Activated CD4-positive, alpha-beta T cell treated with anti-CD3 and anti-CD28 coated beads, Interleukin-2, Interleukin-6, amounts not matched to agents 100 ng/mL and 50 ng/mL, durations not matched to agents 16 hours and 8 hours (primary cell): ENCODE measurements at places on chromosomes 13 and 19.

DNA sequence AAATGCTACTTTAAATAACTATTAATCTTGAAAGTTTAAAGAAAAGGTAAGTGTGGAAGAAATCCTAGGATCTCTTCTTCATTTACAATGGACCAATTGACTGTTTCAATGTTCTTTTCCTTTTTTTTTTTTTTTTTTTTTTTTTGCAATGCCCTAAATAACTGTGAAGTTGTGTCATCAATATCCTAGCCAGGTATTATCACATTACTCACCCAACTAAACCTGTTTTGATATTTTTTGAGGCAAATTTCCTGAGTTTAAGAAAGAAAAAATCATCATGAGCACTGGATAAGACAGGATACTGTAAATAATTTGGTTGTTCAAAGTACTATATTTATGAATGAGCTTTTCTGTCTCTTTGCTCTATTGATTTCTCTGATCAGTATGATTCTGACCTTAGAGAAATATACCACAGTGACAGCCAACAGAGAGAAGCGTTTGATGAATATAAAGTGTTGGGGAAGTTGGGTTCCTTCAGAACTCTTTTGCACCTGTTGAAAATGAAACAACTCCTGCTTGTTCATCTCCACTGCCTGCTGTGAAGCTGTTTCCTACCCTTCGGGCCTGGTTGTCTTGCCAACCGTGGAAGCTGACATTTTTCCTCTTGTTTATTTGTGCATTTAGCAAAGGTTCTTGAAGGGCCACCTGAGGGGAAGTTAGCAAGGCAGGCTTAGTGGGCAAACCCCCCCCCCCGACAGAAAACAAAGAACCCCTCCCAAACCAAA, 1220.5 kb upstream of the SLC10A2 start:
- no peak for DNase-seq

GRCh38 chr19:39264306-39265290, 3.6 kb upstream of the IFNL2 start:
- DNase-seq: no peak

DNA sequence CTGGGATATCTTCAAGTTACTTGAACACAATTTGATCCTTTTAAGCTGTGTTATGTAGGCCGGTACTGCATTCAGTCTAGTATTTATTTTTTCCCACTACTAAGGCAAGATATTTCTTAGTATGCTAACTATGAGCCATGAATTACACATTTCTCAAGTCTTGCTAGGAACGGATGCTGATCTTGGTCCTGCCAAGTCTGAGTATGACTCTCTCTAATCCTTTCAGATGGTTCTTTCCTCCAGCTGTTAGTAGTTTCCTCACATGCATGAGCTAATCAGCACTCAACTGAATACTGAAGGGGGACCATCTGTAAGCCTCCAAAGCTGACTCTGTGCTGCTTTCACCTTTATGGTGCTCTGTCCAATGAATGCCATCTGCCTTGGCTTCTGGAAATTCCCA, 460.3 kb downstream of the KCTD12 start:
- DNase-seq: no peak

DNA sequence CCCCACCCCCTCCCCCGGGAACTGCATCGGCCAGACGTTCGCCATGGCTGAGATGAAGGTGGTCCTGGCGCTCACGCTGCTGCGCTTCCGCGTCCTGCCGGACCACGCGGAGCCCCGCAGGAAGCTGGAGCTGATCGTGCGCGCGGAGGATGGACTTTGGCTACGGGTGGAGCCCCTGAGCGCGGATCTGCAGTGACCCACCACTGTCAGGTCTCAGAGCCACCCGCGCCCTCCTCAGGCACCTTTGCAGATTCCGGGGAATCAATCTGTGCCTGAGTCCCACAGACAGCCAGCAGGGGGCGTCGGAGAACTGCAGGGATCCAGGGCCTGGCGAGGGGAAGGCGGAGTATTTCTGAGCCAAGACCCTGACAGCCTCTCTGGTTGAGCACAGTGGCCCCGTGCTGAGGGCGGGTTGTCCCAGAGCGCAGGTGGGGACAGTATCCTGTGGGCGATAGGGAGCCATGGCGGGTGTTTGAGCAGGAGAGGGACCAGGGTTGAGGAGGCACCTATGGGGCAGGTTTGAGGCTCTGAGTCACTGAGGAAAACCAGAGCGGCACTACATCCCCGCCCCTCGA, 30.4 kb upstream of the CYP4F8 start:
- DNase-seq: peak; percentile 88

- no peak for DNase-seq
These were observed 643.6 kb downstream of the PCDH9 start for GRCh38 chr13:66586489-66586888.

DNA sequence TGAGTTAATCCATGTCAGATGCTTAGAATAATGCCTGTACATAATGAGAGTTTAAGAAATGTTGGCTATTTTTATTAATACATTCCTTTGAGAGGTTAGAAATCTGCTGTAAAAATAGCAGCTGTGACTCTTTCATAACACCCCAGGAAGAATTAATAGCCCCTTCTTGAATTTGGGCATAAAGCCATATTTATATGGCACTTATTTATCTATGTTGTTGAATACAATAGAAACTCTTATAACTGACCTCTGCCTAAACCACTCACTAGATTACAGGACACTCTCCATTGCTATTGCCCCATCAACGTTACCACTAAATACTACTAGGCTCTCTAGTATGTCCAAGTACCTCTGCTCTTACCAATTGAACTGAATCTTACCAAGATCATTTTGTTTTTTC, 16.3 kb downstream of the NEK5 start:
- DNase-seq: no peak

GRCh38 chr13:47100214-47100853, 203.5 kb upstream of the HTR2A start:
- DNase-seq: no peak

DNA sequence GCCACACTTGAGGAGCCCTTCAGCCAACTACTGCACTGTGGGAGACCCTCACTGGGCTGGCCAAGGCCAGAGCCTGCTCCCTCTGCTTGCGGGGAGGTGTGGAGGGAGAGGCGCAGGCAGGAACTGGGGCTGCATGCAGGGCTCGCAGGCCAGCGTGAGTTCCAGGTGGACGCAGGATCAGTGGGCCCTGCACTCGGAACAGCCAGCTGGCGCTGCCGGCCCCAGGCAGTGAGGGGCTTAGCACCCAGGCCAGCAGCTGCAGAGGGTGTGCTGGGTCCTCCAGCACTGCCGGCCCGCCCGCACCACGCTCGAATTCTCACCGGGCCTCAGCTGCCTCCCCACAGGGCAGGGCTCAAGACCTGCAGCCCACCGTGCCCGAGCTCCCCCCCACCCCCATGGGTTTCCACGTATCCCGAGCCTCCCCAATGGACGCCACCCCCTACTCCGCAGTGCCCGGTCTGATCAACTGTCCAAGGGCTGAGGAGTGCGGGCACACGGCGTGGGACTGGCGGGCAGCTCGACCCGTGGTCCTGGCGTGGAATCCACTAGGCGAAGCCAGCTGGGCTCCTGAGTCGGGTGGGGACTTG, 1293.8 kb upstream of the PCDH9 start:
- DNase-seq: no peak

DNA sequence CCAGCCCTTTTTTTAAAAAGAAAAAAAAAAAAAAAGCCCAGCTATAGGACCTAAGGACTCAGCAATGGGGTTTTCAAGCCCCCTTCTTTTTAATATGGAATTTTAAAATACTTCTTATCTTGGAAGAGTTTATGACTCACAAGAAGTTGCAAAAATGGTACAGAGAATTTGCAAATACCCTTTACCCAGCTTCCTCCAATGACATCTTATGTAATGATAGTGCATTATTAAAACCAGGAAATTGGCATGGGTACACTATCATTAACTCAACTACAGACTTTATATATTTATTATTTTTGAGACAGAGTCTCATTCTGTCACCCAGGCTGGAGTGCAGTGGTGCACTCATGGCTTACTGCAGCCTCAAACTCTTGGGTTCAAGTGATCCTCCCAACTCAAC, 16.1 kb downstream of the TMEM38A start:
- DNase-seq: no peak

DNA sequence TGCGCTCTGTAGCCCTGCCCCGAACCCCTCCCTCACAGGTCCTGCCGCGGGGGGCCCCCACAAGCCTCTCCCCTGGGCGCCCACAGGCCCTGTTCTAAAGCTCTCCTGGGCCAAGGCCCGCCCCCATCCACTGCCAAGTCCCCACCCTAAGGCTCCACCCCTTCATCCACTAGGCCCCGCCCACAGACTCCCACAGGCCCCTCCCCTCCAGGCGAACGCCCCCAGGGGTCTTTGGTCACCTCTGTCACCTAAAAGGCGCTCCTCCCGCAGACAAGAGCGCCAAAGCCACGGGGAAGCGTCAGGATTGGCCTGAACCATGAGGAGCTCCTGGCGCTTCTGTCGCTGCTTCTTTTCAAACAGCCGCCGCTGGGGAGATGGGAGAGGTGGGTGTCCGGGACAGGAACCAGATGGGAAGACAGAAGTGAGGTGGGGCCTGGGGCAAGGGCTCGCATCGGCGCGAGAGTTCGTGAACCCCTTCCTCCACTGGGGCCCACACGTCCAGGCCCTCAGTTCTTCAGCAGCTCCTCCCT, 2.3 kb downstream of the TULP2 start:
- peak; percentile 76 for DNase-seq

DNA sequence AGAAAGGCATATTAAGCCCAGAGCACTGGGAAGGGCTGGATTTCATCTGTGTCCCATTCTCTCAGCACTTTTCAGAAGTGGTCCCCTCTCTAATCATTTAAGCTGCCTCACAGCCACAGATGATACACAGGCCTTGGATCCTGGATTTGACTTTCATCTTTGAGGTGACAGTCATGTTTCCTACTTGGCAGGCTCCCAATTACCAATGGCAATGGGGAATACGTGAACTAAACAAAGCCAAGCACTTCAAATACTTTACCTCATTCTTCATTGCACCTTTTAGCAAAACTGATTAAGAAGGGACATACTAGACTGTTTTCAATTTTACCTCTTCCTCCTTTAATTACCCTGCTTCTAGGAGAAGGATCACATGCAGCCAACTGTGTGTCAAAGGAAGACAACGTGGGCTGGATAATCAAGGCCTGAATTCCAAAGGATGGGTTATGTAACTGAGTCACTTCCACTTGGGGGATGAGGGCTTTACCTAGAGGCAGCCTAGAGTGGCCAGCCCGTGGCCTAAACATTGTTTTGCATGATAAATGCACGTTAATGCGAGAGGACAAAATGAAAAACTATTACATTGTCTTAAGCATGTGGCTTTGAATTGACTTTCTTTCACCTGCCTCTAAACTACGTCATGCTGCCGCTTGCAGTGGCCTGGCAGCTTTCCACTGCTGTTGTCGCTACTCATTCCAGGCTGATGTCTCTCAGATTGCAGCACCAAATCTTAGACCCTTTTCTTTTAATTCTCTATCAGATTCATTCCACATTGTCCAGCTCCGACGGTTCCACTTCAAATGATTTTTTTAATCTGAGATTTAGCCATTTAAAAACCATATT, 95.0 kb downstream of the KCTD12 start:
- DNase-seq: no peak

- DNase-seq: peak; percentile 82
These were observed 10.7 kb upstream of the CEACAM3 start for GRCh38 chr19:41785653-41786052.

GRCh38 chr13:36405151-36405550, 27.1 kb upstream of the CCNA1 start:
- DNase-seq: no peak

- DNase-seq: no peak
These were observed 69.9 kb downstream of the SLAIN1 start for GRCh38 chr13:77767413-77767812.

- DNase-seq: no peak
These were observed 12.0 kb downstream of the NAXD start for GRCh38 chr13:110627351-110627750.
